ENCODE measurements at places on chromosomes 6 and 20. TPM values are rescaled to one million over a fixed set of nuclear protein-coding genes. Genes with fewer than 3 reads are reported as not detected.

ANKRD60 gene
- total RNA-seq, result not detected

LAMA2 gene
- 3.5 TPM for total RNA-seq

TSBP1 gene
- total RNA-seq, result not detected

ZGPAT gene
- 15.6 TPM for total RNA-seq

SIRPB1 gene
- 1.2 TPM for total RNA-seq

All from osteoblast (primary cell).